Placental epithelial cell (primary cell): ENCODE measurements at places on chromosomes 7 and 10. TPM values are rescaled to one million over a fixed set of nuclear protein-coding genes. Genes with fewer than 3 reads are reported as not detected.

Gene CUEDC2
- 25.9 and 41.6 TPM in 2 replicates for total RNA-seq

Gene NYAP1
- total RNA-seq = 0.87 and 2.0 TPM in 2 replicates

Gene GRM8
- 0.43 TPM in 1 of 2 replicates, not detected in the other for total RNA-seq

Gene CDH23
- 5.6 and 31.4 TPM in 2 replicates for total RNA-seq

Gene SCIN
- 0.79 and 6.5 TPM in 2 replicates for total RNA-seq

Gene CYP2E1
- 0.54 and 1.6 TPM in 2 replicates for total RNA-seq

Gene C10orf105
- total RNA-seq = not detected in 2 replicates
